SW 1271 (cell line): ENCODE measurements at places on chromosomes 4 and X.

- DNase-seq = no peak
Observed at GRCh38 chr4:1166509-1167243, 5.7 kb downstream of the SPON2 start.

DNA sequence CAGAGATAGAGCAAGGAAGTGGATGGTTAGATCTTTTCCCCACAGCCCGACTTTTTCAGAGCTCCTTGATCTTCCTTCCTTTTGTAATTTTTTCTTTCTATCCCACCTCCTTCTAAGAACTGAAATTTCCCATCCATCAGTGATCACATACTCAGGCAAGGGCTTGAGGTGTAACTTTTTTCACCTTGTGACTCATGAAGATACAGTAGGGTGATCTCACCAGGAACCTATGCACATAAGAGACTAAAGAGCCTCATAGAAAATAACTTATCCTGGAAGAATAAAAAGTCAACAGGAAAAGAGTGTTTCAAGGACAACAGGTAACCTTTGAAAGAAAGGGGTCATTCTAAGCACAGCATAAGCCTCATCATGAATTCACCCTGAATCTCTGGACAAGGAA is 131.2 kb upstream of the HCCS start:
- DNase-seq = no peak

GRCh38 chr4:150515135-150515534 is 66.8 kb upstream of the MAB21L2 start:
- no peak for DNase-seq

DNA sequence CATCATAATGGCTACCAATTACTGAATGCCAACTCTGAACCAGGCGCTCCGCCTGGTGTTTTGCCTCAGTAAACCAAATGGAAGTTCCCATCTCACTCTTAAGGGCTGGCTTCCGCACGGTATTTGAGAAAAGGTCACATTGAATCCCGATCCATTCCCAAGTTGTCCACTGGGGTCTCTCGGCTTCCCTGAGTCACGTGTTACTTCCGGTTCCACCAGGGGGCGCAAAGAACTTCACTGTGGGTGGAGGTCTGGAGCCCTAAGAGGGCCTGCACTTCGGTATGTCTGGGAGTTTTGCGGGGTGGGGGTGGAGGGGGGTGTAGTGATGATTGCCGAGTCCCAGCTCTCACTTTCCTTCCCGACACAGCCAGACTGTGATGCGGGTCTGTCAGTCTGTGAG is 13.4 kb upstream of the NHS start:
- DNase-seq = no peak

GRCh38 chr4:105386012-105386411 is 87.8 kb downstream of the PPA2 start:
- DNase-seq = no peak

- DNase-seq = no peak
Observed at GRCh38 chrX:17634542-17635207, 102.6 kb upstream of the SCML1 start.

DNA sequence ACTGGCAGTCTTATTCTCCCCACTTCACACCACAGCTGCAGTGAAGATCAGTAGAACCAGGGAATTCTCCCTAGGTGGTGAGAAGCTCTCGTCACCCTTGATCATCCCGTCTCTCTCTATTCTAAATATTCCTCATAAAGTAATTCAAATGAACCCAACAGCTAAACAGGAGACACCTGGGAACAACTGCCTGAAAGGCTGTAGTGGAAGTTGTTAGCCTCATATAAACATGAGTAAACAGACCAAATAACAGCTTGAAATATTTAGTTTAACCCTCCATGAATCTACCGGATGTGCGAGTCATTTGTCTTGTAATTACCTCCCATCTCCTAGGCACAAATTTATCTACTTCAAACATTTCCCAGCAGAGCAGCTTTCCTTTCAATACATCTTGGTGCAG is 30.4 kb upstream of the APELA start:
- no peak for DNase-seq

GRCh38 chr4:81378386-81378785 is 93.3 kb downstream of the RASGEF1B start:
- no peak for DNase-seq

DNA sequence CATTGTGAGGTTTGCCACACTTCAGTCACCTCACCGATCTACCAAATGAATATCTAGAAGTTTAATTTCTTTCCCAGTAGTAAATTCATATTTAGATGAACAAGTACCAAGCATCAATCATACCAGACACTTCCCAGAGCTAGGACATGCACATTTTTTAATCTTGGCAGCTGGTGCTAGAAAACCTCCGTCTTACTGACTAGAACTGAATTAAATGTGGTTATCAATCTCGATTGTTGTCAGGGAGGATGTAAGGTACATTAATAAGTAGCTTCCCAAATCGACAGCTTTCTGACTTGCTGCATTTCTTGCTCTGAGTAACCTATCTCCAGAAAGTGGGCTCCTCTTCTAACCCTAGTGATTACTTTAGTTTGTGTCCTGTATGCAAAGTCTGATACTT is 34.4 kb downstream of the VEGFC start:
- DNase-seq = no peak

DNA sequence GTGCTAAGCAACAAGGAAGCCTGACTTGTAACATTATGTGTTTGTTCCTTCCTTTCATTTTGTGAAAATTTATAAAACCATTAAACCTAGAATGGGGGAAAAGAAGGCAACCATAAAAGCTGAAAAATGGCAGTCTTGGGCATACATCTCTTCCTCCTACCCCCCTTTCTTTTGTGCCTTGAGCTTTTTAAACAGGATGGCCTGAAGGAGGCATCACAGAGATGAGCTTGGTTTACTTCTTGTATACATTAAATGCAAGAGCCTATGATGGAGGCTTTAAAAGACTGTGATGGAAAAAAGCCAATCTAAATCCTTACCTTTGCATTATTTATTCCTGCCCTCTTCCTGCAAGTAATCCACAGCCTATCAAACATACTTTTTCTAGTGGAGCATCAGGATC is 36.2 kb upstream of the ADH7 start:
- DNase-seq = no peak

- no peak for DNase-seq
Observed at GRCh38 chrX:19956306-19956705, 34.6 kb downstream of the BCLAF3 start.

- DNase-seq = no peak
Observed at GRCh38 chr4:8390577-8390976, 49.9 kb downstream of the ACOX3 start.

- no peak for DNase-seq
Observed at GRCh38 chrX:153993978-153994377, 21.4 kb downstream of the TMEM187 start.

DNA sequence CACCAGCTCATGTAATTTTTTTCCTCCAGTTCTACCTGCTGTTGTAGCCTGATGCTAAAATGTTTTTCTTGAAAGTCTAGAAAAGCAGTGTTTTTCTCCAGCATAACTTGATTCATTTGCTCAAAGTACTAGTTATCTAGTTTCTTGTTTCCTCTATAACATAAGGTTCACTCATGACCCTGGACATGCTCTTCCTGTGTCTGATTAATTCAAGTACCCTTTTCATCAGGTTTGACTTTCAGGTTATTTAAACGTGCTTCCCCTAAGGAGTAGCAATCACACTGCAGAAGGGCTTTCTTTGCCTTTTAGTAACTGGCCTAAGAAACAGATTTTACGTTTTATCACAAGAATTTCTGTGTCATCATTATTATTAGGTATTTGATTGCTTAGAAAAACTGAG is 66.8 kb upstream of the EGFL6 start:
- no peak for DNase-seq

DNA sequence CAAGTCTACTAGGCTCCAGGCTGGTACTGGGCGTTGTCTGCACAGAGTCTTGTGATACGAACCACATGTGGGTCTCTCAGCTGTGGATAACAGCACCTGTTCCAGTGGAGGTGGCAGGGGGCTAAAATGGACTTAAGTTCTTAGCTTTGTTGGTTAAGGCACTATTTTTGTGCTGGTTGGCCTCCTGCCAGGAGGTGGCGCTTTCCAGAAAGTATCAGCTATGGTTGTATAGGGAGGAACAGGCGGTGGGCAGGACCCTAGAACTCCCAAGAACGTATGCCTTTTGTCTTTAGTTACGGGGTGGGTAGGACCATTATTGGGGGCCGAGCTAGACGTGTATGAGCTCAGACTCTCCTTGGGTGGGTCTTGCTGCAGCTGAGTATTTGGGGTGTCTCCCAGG is 1138.4 kb downstream of the PCDH19 start:
- DNase-seq = no peak

DNA sequence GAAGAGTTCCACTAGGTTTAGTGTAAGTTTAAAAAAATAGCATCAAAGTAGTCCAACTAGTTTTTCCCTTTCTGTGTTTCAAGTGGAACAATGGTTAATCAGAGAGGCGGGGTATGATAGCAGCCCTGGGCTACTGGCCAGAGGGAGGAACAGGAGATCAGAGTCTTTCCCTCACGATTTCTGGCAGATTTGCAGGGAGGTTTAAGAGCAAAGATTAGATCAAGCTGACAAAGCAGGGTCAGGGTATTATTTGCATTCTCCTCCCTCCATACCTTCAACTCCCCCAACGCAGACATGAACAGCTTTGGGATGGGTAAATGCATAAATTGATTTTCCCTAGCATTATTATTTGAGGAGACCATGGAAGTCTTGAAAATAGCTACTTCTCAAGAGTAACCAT is 277.6 kb upstream of the DIAPH2 start:
- DNase-seq = no peak

- no peak for DNase-seq
Observed at GRCh38 chrX:20729416-20729815, 462.7 kb upstream of the RPS6KA3 start.

DNA sequence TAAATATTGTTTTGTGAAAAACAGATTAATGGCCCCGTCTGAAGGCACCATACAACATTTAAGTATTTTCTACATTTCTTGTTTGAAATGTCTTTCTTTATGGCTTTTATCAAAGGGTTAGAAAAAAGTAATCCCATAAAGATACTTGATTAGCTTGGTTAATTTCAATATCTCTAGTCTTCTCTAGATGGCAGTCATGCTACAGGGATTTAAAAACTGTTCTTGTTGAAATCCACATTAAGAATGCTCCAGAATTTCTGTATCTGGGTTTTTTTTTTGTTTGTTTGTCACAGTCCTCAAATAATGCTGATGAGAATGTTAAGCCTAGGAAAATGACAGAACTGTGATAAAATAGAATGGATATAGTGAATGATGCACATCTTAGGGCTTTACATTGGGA is 109.0 kb upstream of the AADAT start:
- DNase-seq = no peak

DNA sequence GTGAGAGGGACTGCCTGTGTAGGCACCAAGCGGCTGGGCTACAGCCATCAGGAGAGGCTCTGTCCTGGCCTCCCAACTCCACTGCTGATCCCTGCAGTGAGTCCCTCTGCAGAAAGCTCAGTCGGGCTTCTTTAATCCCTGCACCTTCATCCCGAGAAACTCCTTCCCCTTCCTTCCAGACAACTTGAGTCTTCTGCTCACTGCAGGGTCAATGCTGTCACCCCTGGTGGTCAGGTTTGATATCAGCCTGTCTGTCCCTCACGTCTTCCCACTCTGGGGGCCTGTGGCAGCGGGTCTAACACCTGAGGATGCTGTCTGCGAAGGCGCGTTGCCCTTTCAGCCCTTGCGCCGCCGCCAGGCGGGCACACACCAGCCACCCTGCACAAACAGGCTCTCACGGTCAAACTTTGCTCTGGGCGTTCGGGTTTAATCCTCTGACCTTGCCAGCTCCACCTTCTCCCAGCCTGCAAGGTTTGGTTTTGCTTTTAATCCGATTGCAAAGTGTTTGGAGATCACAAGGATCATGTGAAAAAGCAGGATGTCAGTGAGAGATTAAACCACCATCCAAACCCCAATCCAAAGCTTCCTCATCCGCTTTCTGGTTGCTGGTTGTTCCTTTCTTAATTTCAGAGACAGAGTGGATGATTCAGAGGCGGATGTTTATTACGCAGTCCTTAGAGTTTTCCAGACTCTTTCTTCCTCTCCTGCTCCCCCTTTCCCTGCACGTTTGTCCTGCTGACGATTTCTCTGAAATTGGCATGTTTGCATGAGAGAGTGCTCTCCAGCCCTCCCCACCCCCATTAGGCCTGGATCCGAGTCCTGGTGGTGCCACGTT is 74.8 kb upstream of the SLC34A2 start:
- DNase-seq = no peak

DNA sequence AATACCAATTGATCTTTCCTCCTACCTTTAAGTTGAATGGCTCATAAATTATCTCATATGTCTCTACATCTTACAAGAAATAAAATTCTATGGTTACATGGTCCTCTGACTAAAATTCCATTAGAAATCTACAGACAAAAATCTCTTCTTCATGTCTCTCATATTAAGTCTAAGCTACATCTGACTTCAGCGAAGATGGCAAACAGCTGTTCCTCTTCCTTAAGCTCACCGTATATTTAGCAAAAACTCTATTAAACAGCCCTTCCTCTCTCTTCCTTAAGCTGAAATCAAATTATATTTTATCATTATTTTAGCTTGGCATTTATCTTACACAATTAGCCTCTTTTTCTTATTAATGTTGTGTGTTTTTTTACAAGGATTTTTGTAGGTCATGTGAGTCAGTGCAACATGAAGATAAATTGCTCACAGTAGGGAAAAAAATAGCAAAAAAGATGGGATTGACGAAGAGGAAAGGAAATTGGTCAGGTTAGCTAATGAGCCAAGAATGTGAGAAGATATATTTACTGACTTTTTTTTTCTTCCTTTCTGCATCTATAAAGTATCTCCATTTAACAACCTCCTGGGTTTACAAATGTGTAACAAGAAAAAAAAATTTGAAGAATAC is 2412.8 kb downstream of the ARAP2 start:
- DNase-seq = no peak

- no peak for DNase-seq
Observed at GRCh38 chr4:182770259-182770995, 146.8 kb downstream of the DCTD start.

DNA sequence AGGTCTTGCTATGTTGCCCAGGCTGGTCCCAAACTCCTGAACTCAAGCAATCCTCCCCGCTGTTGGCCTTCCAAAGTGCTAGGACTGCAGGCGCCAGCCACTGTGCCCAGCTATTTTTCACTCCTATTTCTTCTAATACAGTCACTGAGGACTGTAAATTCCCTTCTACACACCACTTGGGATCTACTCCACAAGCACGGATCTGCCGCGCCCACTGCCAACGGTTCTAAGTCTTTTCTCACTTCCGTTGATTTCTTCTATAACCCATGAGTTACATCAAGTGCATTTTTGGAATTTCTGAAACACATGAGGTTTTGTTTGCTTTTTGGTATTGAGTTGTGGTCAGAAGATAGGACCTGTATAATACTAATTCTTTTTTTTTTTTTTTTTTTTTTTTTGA is 48.6 kb downstream of the FAM53A start:
- no peak for DNase-seq

DNA sequence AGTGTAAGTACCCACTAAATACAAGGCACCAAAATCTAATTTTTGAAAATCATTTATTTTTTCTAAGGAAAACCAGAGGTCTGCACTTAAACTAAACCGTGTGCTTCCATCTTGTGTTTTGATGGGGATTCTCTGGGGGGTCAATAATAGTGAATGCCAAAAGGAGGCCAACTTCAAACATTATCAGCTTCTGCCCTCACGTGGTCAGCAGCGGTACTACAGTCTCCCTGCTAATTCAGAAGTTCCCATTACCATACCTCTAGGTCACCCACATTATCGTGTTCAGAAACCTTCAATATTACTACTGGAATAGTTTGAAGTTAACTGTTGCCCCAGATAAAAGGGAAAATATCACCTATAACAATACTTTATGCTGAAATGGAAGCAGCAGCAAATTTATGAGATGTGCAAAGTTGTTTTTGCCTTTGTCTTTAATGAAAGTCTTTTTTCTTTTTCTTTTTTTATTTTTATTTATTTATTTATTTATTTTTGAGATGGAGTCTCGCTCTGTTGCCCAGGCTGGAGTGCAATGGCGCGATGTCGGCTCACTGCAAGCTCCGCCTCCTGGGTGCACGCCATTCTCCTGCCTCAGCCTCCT is 17.3 kb downstream of the CTPS2 start:
- no peak for DNase-seq
